Karpas-422 (cell line): ENCODE measurements at places on chromosomes 1 and 21.
A peak's percentile ranks its signal among the peaks of the same experiment; 100 is the strongest.

- DNase-seq = no peak
Measured at GRCh38 chr1:14320518-14320917, 278.0 kb upstream of the KAZN start.

DNA sequence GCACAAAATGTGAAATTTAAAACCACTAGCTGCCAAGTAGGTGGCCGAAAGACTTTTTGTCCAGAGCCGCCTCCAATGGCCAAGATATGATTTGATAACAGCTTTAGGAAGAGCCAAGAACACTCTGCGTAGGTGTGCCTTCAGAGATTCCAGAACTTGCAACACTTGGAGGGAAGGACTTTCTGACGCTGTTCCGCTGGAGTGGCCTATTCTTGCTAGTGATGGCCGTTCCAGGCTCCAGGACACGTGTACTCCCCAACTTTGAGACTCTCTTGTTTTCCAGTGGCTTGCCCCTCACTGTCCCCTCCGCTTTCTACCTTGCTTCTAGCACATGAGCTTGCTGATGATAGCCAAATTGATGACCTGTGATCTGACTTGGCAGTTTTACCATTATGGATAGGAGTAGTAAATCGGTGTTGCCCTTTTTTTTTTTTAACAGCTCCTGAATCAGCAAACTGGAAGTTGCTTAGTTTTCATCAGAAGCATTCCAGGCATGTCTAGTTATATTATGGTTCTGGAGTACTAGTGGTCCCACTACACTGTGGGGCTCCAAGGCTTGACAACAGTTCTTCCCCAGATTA, 1.0 kb downstream of the PRDX6 start:
- DNase-seq = peak; percentile 60

DNA sequence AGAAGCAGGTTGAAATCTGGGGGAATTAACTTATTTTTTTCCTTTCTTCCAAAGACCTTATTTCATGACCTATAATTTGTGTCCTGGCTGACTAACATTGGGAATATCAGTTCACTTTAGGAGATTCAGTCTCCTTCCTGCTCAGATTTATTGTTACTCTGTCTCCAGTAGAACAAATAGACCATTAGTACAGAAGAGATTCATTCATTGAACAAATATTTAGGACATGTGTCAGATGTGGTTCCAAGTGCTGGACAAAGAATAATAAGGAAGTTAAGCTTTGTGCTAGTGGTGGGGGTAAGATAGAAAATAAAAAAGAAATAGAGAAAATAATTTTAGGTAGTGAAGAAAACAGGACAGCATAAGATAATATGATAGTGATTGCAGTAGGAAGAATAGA, 20.3 kb downstream of the ZMYM4 start:
- DNase-seq = no peak

GRCh38 chr1:171841931-171842761, 848 bp downstream of the DNM3 start:
- DNase-seq = no peak

DNA sequence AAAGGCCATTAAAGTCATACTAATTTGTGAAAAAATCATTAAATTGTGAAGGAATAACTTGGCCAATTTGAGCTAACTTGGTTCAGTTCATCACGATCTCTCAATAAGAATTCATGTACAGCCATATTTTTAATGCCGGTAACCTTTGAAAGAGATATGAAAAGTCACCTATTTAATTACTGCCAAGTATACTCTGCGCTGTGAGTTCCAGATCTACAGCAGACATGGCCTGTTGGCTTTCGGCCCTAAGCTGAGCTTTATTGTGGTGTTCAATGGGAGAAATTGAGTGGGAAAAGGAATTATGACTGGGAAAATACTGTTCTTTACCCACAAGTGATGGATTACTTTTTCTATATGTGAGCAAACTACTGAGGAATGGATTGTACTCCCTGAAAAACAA, 159.9 kb upstream of the L1TD1 start:
- DNase-seq = no peak

GRCh38 chr1:57599236-57599994, 175.6 kb upstream of the DAB1 start:
- DNase-seq = no peak

DNA sequence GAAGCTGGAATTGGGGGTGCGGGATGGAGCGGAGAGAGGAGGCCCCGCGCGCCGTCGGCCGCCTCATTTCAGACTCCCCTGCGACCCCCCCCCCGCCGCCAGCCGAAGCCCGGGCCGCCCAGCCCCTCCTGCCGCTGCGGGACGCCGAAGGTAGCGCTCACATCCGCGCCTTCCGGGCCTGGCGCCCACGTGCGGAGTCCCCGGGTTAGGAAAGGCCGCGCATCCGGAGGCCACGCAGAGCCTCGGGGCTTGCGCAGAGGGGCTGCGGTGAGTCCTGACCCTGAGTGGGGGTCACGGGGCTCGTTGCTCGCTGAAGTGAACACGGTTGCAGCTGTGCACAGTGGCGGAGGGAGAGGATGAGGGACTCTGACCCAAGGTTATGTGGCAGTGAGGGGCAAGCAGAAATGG, 552 bp upstream of the ZNF496 start:
- DNase-seq = peak; percentile 88

GRCh38 chr1:6123083-6123482, 57.0 kb downstream of the CHD5 start:
- DNase-seq = no peak

- no peak for DNase-seq
Measured at GRCh38 chr1:240528591-240528990, 83.4 kb downstream of the GREM2 start.

DNA sequence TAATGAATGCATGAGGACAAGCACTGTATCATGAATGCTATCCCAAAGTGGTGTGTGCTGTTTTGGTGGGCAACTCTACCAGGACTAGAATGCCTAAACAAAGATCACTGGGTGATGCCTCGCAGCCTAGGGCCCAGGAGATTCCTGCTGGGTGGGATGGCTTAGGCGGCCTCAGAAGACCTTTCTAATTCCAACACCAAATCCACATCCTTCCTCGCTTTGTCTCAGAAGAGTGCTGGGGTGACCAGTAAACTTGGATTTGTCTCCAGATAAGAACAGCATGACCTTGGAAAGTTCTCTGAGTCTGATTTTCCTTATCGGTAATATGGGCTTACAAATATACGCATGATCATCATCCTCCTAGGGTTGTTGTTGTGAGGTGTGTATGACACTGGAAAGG, 76.6 kb downstream of the TLR5 start:
- DNase-seq = no peak

DNA sequence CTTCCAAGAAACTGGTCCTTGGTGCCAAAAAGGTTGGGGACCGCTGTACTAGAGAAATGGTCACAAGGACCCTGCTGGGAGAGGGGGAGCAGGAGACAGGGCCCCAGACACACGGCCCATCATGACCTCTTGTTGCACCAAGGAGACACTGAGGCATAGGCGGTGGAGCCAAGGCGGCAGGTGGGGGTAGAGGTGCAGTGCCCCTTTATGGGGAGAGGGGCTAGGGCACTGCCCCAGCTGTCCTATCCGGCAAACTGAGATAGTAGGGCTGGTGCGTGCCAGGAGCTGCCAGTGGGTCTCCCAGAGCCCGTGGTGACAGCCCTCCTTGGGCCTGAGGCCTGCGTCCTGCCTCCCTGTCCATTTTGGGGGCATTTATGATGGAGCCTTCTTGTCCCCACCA, 20.3 kb downstream of the TNNT2 start:
- DNase-seq = no peak

GRCh38 chr1:235586413-235586812, 63.2 kb downstream of the GNG4 start:
- DNase-seq = no peak

GRCh38 chr1:235855811-235856429, 10.8 kb downstream of the LYST start:
- peak; percentile 15 for DNase-seq

DNA sequence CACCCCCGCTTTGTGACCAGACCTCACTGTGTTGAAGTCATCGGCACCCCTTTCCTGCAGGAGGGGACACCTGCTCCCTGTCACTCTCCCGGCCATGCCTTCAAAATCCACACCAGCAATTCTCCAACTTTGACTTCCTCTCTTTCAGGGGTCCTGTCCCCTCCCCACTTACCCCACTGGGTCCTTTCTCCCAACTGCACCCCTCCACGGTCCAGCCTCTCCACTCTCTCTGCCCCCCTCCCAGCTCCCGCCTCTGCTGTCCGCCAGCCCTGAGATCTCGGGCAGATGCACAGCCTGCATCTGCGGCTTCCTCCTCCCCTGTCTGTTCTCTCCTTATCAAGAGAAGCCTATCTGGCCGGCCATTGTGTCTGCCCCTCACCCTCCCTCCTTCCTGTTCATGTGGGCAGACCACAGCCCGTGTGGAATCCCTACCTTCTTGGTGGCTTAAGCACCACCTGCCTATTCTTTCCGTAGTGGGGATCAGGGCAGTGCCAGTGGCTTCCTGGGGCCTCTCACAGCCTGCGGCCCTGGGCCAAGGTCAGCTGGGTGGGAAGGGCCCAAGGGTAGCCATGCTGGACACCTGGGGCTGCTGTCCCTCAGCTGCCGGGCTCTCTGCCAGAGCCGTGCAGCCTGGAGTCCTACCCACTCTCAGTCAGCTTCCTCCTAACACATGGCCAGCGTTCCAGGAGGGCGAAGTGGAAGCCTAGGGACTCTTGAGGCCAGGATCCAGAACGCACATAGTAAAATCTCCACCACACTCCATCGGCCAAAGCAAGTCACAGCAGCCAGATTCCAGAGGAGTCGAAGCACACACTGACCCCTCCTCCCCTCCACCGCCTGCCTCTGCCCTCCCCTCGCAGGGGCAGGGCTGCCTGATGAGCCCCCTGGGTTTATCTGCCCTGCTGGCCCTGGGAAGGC, 5.1 kb upstream of the HES4 start:
- DNase-seq = no peak

DNA sequence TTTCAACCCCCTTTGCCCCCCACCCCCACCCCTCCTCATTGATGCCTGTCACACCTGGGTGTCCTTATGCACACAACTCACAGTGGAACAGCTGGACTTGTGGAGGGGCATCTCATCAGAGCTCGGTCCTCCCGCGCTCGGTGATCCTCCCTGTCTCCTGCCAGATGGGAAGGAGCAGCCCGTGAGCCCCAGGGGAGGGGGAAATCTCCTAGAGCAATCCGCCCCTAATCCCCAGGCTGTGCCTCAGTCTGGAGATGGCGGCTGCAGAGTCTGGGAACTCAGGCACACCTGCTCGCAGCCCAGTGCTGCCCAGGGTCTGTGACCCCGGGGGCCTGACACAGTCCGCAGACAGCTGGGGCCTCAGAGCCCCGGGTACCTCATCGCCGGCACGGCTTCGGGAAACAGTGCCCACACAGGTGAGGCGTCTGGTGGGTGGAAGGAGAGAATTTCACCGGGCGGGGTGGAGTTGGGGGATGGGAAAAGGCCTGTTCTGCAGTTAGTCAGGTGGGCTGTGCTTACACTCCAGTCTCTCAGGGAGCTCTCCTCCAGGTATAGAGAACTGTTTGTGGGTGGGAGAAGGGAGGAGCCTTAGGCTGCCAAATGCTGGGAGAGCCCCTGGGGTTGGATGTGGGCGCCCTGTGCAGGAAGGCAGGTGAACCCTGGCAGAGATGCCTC, 29.3 kb downstream of the TMCC2 start:
- no peak for DNase-seq

DNA sequence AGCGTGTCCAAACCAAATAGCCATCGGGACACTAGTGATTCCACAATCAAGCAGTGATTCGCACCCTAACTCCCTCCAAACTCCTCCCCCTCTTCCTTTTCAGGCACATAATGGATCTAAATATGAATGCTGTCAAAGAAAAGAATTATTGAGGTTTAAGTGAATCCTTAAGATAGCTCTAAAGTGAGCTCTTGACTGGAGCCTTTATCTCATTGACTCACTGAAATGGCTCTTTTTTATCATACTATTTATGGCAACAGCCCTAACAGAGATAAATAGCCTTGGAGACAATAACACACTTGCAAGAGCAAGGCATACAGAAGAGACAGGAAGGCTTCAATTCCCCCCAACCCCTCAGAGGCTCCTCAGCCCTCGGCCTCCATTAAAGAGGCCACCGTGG, 143.3 kb downstream of the PLXNA2 start:
- no peak for DNase-seq

DNA sequence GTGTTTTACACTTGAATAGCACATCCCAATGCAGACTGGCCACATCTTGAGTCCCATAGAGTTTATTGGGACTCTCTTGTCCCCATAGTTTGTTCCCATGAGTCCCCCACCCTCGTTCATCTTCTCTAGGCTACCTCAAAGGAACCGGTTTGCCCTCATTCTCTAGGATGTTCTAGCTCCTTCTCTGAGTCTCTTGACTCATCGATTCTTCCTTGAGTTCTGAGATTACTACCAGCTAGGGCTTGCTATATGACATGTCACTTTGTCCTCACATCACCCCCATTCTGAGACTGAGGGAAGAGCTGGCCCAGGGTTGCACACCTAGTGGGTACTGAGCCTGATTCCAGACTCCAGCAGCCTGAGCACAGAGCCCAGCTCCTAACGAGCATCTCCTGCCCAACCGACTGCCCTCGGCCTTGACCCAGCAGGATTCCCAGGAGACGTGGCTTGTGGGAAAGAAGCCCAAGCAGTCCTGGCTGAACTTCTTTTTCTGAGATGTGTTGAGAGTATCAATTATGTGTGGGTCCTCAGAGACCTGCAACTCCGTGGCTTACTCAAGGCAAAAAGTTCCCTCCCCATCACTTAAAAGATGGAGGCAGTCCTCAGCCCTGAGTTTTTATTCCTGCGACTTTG, 42.0 kb downstream of the TMEM51 start:
- DNase-seq = no peak

- peak; percentile 46 for DNase-seq
Measured at GRCh38 chr1:93056214-93056613, 22.9 kb upstream of the MTF2 start.

GRCh38 chr1:234500269-234500668, 21.3 kb upstream of the TARBP1 start:
- DNase-seq = peak; percentile 39

- DNase-seq = no peak
Measured at GRCh38 chr21:38039841-38040240, 123.6 kb upstream of the KCNJ6 start.

DNA sequence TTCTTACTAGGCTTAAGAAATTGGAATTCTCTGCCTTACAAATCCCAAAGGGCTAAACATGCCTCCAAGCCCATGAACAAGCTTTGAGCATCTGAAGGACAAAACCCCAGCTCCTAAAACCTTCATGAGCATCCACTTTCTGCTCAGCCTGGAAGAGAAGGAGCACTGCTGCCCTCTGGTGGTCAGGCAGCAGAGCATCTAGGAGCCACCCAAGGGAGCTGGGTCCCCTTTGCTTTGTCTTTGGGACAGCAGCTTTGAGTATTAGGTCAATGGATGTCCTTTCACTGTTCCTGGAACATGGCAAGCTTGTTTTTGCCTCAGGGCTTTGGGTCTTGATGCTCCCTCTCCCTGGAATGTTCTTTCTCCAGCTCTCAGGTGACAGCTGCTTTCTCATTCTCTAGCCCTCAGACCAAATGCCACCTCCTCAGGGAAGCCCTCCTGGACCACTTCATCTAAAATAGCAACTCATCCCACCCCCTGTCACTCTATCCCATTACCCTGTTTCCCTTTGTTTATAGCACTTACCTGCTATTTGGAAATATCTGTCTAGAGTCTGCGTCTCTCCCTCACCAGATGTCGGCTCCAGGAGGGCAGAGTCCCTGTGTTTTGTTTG, 25.7 kb downstream of the RAB7B start:
- peak; percentile 90 for DNase-seq

GRCh38 chr1:160607672-160608032, 28.4 kb upstream of the CD84 start:
- DNase-seq = no peak

- DNase-seq = no peak
Measured at GRCh38 chr1:33826711-33827110, 37.2 kb upstream of the HMGB4 start.

- no peak for DNase-seq
Measured at GRCh38 chr1:157301477-157302198, 163.4 kb upstream of the ETV3 start.
